ENCODE measurements at places on chromosomes 1 and 21.

GRCh38 chr1:78322928-78323680, 167.7 kb upstream of the PTGFR start:
- DNase-seq: no peak

DNA sequence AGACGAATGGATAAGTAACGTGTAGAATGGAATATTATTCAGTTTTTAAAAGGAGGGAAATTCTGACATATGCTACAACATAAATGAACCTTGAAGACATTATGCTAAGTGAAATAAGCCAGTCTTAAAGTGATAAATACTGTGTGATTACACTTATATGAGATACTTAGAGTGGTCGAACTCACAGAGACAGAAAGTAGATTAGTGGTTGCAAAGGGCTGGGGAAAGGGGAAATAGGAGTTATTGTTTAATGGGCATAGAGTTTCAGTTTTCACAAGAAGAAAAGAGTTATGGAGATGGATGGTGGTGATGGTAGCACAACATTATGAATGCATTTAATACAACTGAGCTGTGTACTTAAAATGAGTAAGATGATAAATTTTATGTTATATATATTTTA, 14.7 kb upstream of the AHCYL1 start:
- no peak for DNase-seq

DNA sequence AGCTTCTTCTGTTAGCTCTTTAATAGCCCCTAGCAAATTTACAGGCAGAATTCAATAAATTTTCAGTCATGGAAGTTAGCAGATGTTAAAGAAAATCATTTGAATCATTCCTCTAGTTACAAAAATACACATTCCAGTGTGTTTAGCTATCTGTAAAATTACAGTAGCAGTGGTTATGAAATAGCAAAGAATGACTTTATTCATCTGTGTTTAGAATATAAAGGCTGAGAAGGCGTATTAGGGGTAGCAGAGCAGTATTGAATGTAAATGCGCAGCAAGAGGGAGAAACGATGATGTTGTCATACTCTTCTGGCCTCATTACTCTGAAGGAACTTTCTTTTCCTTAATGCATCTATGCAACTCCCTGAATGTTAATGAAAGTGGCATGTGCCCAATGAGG, 106.2 kb upstream of the CYYR1 start:
- DNase-seq: no peak

DNA sequence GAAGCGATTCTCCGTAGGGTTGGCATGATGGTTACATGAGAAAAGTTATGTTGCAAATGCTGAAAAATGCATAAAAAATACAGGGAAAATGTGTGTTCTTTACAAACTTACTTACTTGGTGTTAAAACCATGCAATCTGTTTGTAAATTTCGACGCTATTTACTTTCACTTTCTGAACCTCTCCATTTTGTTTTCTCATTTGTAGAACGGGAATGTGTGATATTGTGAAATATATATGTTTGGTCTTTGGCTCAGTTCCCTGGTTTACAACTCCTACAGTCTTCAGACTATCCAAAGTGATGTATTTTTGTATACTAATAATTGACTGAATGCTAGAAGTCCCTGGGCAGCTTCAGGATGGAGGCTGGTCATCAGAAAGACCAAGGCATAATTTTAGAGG, 982.3 kb downstream of the ADGRL2 start:
- no peak for DNase-seq

GRCh38 chr1:182441719-182442118, 8.2 kb upstream of the RGSL1 start:
- no peak for DNase-seq

- no peak for DNase-seq
These were observed 669 bp upstream of the ARL8A start for GRCh38 chr1:202145068-202145743.

DNA sequence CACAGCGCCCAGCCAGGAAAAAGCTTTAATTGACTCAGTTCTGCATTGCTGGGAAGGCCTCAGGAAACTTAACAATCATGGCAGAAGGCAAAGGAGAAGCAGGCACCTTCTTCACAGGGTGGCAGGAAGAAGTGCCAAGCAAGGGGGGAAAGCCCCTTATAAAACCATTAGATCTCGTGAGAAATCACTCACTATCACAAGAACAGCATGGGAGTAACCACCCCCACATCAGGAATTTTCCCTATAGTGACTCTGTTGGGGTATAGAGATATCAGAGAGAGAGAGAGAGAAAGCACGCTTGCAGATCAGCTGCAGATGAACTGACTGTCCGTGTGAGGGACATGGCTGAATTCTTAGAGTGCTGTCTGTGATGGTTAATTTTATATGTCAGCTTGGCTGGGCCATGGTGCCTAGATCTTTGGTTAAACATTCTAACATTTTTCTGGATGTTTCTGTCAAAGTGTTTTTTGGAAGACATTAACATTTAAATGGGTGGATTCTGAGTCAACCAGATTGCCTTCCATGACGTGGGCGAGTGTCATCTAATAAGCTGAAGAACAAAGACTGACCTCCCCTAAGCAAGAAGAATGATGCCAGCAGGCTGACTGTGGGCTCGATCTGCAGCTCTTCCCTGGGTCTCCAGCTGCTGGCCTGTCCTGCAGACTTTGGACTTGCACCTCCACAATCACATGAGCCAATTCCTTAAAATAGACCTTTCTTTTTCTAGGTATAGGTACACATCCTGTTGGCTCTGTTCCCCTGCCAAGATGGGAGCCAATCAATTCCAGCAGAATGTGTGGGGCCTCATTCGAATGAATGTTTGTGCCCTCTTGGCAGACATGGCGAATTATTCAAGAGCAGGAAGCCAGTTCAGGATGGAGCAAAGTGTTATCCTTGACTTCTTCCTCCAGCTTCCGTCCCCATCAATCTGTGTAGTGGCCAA, 21.4 kb upstream of the CPT2 start:
- no peak for DNase-seq

DNA sequence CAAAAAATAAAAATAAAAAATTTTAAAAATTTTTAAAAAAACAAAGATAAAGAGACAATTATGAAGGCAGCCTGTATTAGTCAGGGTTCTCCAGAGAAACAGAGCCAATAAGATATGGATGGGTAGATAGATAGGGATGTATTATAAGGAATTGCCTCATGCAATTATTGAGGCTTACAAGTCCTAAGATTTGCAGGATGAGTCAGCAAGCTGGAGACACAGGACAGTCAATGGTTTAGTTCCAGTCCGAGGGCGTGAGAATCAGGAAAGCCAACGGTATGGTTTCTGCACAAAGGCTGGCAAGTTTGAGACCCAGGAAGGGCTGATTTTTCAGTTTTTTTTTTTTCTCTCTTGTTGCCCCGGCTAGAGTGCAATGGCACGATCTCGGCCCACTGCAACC, 24.1 kb upstream of the EIF4G3 start:
- DNase-seq: no peak

- DNase-seq: no peak
These were observed 30.2 kb downstream of the TRAF5 start for GRCh38 chr1:211356723-211357407.

- DNase-seq: no peak
These were observed 76.0 kb downstream of the CAMK2N1 start for GRCh38 chr1:20409971-20410370.

- no peak for DNase-seq
These were observed 10.9 kb upstream of the RGS2 start for GRCh38 chr1:192797891-192798290.

DNA sequence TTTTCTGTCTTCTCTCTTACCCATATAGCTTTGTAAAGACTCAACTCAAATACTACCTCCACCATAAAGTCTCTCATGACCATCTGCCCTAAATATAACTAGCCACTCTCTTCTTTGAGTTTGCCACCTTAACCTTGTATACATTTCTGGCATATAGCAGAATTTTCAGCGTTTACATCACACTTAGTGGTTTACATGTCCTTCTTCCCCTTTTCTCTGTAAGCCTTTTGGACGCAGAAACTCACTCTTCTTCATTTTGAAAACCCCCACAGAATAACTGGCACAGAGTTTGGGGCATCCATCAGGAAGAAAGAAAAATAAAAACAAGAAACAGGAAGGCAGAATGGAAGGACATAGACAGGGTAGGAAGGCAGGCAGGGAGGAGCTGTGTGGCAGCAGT, 131.8 kb upstream of the DUSP10 start:
- DNase-seq: no peak

GRCh38 chr1:181497870-181498269, 14.6 kb downstream of the CACNA1E start:
- DNase-seq: no peak

DNA sequence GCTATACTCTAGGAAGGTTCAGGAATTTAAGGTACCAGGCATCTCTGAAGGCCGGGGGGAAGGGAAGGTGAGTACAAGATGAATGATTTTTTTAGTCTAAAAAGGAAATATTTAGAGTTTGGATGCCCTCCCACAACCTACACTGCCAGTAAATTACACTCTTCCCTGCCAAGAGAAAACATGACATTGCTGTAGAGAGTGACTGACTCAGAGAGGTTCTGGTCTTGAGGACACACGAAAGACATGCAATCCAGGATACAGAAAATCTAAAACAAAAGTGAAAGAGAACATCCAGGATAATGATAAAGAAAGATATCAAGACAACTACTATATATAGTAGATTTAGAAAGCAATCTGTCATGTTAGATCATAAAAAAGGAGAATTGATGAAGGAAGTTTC, 200.5 kb downstream of the TYW3 start:
- DNase-seq: no peak

GRCh38 chr1:119909890-119910596, 13.7 kb upstream of the ADAM30 start:
- DNase-seq: no peak

DNA sequence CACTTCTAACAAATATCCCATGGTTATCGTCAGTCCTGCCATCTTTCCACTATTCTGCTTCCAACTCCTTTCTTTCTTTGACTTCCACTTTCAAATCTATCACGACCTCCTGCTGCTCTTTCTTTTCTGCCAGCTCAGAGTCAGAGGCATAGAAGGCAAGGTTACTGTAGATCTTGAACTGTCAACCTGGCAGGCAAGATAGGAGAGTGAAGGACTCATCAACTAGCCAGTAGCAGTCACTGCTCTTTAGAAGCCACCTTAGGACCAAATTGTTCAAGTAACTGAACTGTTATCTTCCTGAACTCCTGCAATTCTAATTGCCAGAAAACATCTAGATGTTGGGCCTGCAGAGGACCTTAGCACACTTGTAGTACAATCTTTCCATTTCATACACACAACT, 13.1 kb upstream of the FCER1A start:
- no peak for DNase-seq

DNA sequence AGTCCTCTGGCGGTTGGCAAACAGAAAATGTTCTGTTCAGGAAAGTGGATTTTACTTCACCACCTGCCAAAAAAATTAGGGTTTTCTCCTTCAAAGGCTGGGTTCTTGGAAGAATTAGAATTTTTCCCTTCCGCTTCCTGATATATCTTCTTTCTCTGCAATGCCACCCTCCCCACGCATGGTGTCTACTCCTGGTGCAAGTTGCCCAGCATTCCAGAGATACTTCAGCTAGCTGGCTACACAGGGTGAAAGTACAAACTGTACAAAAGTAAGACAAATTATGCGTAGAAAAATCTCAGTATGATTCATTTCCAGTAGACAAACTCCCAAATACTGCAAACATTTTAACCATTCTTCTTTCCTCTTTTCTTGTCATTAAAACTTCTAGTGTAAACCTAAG, 430.1 kb upstream of the ESRRG start:
- DNase-seq: no peak

- no peak for DNase-seq
These were observed 317.6 kb upstream of the PLD5 start for GRCh38 chr1:242842094-242842493.

- DNase-seq: no peak
These were observed 237.8 kb downstream of the TRABD2B start for GRCh38 chr1:47759251-47759935.

DNA sequence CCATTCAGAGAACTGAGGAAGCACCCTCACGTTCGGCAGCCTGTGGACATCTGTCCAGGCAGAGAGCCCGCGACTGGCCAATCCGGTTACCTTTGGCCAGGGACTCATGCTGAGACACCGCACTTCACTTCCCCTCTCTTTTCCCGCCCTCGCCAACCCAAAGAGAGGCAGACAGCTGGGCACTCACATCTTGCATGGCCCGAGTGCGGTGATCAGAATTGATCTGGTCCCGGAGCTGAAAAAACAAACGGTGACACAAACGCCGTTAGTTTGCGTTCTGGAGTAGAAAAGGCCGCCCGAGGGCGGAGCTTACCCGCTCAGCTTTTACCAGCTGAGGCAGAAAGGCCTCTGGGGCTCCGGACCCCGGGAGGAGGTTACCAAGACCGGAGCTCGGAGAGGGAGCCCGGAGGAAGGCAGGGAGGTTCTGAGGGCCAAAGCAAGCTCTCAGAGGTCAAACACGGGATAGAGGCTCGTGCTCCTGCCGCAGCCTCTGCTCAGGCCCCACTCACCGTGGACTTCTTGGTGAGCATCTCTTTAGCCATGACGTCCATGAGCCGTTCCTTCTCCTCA, 376 bp downstream of the SF3A3 start:
- no peak for DNase-seq

- DNase-seq: no peak
These were observed 28.5 kb downstream of the SORT1 start for GRCh38 chr1:109369167-109369746.

DNA sequence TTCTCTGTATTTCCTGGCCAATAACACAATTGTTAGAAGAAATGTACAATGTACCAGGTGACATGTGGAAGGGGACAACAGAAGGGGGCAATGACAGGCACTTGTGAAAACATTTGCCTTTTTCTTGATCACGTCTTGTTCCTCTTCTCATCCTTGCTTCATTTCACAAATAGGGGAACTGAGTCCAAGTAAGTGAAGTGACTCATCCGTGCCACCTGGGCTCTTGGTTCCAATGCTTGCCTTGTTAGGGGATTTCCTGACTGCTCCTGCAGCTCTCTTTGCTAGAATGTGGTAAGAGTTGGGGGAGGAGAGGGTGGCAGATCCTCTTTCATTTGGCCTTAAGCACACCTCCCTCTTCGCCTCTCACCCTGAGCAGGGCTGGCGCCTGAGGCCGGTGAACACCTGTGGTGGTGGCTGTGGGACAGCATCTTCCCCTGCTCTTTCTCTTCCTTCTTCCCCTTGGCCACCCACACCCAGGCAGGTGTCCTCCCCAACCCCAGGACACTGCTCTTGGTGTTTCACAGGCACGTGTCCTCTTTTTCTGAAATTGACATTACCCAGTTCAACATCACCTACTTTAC, 2.2 kb upstream of the RHEX start:
- DNase-seq: peak; percentile 93

GRCh38 chr1:43644558-43644957, 5.4 kb upstream of the KDM4A start:
- DNase-seq: no peak

DNA sequence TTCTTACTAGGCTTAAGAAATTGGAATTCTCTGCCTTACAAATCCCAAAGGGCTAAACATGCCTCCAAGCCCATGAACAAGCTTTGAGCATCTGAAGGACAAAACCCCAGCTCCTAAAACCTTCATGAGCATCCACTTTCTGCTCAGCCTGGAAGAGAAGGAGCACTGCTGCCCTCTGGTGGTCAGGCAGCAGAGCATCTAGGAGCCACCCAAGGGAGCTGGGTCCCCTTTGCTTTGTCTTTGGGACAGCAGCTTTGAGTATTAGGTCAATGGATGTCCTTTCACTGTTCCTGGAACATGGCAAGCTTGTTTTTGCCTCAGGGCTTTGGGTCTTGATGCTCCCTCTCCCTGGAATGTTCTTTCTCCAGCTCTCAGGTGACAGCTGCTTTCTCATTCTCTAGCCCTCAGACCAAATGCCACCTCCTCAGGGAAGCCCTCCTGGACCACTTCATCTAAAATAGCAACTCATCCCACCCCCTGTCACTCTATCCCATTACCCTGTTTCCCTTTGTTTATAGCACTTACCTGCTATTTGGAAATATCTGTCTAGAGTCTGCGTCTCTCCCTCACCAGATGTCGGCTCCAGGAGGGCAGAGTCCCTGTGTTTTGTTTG, 25.7 kb downstream of the RAB7B start:
- no peak for DNase-seq

All from epithelial cell of proximal tubule (primary cell).